Cerebellum (tissue), 4 donors: ENCODE measurements at places on chromosomes 7 and 10. TPM values are rescaled to one million over a fixed set of nuclear protein-coding genes. Genes with fewer than 3 reads are reported as not detected.

The WDR91 gene
- total RNA-seq: 11.0 TPM

The PLPP4 gene
- 27.6 TPM for total RNA-seq

The SEMA4G gene
- total RNA-seq: 11.0 TPM

The AKR1C8 gene
- total RNA-seq: 0.45 TPM

The WDFY4 gene
- 1.7 TPM for total RNA-seq

The C10orf105 gene
- 1.00 TPM for total RNA-seq

The IQUB gene
- 8.2 TPM for total RNA-seq

The MOGAT3 gene
- total RNA-seq: not detected

The TSPAN15 gene
- 15.1 TPM for total RNA-seq

The TMEM229A gene
- total RNA-seq: 2.4 TPM

The PARD3 gene
- 52.6 TPM for total RNA-seq

The C7orf33 gene
- total RNA-seq: 0.64 TPM

The TMEM130 gene
- total RNA-seq: 7.6 TPM

The CHAT gene
- total RNA-seq: 7.4 TPM

The ASAH2 gene
- 1.5 TPM for total RNA-seq

The MKX gene
- 1.8 TPM for total RNA-seq

The EPDR1 gene
- total RNA-seq: 21.2 TPM

The APBB1IP gene
- total RNA-seq: 1.6 TPM

The CD36 gene
- total RNA-seq: 32.1 TPM

The HKDC1 gene
- 0.91 TPM for total RNA-seq

The GPR15LG gene
- 0.36 TPM for total RNA-seq

The THSD7A gene
- 71.7 TPM for total RNA-seq

The TMUB1 gene
- total RNA-seq: 7.6 TPM

The RBP4 gene
- 2.5 TPM for total RNA-seq

The CCDC3 gene
- 10.8 TPM for total RNA-seq

The LIPK gene
- not detected for total RNA-seq

The PVRIG gene
- total RNA-seq: not detected

The BRAF gene
- total RNA-seq: 94.5 TPM

The RPEL1 gene
- not detected for total RNA-seq

The ZNF722 gene
- total RNA-seq: not detected

The SLC39A12 gene
- 0.54 TPM for total RNA-seq

The CRHR2 gene
- 0.27 TPM for total RNA-seq

The ACSL5 gene
- 2.0 TPM for total RNA-seq

The OR6B1 gene
- not detected for total RNA-seq
